ENCODE measurements at places on chromosomes 2 and 18.

- no peak for DNase-seq
Measured at GRCh38 chr18:36195427-36196122, 8.3 kb downstream of the MOCOS start.

- no peak for DNase-seq
Measured at GRCh38 chr2:43169987-43170386, 56.4 kb downstream of the ZFP36L2 start.

- DNase-seq = no peak
Measured at GRCh38 chr2:85698880-85699254, 4.7 kb downstream of the GNLY start.

DNA sequence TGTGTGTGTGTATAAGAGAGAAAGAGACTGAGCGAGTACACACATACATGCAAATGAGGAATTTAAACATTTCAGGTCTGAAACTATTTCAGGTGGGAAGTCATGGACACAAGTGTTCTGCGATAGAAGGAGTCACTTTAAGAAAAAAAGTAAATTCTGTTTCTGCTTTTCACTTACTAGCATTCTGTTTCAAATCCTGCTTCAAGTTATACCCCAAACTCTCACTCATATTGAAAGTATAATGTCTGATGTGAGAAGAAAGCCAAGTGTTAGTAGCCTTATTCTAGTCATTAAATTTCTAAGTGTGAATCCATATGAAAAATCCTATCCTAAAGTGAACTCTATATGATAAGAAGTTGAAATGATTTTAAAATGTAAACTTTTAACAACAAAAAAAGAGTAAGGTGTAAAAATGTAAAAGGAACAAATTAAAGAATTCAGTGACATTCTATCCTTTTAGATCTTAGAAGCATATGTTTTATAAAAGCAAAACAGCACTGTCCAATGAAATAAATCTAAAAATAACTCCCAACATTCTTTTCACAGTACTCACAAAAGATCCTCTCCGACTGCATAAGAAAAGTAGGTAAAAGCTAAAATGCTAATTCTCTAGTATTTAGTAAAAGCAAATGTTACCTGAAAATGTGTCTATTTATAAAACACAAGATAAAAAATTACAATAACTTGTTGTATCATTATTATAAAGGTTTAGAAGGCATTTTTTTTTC, 570.6 kb downstream of the ZEB2 start:
- no peak for DNase-seq

- DNase-seq = no peak
Measured at GRCh38 chr2:200320344-200320743, 13.9 kb downstream of the SPATS2L start.

- no peak for DNase-seq
Measured at GRCh38 chr2:45859682-45860081, 208.2 kb downstream of the PRKCE start.

- DNase-seq = no peak
Measured at GRCh38 chr18:79418642-79419041, 22.9 kb downstream of the NFATC1 start.

DNA sequence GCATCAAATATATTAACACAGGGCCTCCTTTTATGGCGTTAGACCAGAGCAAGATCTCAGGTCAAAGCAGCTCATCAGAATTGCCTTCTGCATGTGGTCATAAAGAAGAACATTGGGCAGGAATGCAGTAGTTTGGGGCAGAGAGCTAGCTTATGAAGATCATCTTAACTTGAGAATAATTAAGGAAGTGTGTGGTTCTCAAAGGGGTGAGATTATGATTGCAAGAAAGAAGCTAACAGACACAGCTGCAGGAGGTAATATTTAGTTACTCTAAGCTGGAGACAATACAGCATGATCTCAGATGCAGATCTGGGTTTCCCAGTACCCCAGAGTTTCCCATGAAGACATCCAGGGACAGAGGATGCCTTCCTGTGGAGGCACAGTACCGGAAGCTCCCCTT, 91.6 kb downstream of the TTC27 start:
- DNase-seq = no peak

DNA sequence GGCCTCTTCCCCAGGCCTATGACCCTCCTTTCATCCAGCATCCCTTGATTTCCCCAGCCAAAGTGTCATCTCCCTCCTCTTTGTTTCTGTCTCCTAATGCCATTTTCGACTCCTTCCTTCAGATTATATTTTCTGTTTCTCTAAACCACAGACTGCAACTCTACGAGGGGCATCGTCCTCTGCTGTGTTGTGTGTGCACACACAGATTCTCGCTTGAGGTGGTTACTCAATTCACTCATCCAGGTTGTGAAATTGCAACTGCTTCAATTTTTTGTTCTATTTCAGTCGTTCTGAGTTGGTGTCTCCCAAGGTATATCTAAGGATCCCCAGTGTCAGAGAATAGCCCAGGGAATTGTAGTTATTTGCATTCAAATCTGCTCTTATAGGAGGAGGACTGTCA, 113.5 kb upstream of the NDUFV2 start:
- DNase-seq = no peak

DNA sequence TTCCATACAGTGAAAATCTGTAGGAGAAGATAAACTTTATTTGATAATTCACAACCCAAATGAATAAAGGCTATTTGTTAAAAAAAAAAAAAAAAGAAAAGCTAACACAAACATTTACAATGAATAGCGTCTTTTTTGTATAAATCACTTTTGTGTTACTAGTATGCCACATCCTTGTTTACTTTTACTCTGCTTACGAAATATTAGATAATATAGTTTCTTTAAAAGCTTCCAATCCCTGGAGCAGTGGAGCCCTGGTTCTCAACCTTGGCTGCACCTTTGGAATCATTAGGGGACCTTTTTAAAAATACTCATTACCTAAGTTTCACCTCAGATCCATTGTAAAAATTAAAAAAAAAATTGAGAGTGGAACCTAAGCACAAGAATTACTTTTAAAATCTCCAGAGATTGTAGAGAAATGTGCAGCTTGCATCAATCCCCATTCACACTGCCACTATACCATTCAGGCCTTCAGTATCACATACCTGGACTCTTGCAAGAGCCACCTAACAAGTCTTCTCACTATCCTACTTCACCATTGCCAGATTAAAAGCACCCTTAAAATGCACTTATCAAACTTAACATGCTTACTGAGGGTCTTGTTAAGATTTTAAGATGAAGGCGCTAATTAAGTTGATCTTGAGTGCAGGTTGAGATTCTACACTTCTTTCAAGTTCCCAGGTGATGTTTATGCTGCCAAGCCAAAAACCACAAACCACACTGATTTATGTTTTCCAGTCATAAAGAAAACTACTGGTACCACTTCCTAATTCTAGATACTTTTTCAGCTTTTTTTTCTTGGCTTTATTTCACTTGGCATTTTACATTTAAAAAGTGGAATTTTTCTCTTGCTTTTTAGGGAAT, 59.7 kb upstream of the ZC3H15 start:
- no peak for DNase-seq

GRCh38 chr2:30514134-30514847, 67.2 kb downstream of the LCLAT1 start:
- DNase-seq = peak; percentile 36

- no peak for DNase-seq
Measured at GRCh38 chr2:236241181-236242056, 22.8 kb downstream of the ASB18 start.

GRCh38 chr2:230690439-230690838, 22.2 kb upstream of the CAB39 start:
- DNase-seq = no peak

DNA sequence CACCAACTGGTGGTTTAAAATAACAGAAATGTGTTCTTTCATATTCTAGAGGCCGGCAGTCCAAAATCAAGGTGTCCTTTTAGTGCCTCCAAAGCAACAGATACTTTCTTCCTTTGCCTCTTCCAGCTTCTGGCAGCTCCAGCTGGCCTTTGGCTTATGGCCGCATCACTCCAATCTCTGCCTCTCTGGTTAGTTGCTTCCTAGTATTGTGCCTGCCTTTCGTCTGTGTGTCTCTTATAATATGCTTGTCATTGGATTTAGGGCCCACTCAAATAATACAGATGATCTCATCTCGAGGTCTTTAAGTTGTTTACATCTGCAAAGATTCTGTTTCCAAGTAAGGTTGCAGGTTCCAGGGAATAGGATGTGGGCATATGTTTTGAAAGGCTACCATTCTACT, 855.2 kb upstream of the ID2 start:
- DNase-seq = no peak

DNA sequence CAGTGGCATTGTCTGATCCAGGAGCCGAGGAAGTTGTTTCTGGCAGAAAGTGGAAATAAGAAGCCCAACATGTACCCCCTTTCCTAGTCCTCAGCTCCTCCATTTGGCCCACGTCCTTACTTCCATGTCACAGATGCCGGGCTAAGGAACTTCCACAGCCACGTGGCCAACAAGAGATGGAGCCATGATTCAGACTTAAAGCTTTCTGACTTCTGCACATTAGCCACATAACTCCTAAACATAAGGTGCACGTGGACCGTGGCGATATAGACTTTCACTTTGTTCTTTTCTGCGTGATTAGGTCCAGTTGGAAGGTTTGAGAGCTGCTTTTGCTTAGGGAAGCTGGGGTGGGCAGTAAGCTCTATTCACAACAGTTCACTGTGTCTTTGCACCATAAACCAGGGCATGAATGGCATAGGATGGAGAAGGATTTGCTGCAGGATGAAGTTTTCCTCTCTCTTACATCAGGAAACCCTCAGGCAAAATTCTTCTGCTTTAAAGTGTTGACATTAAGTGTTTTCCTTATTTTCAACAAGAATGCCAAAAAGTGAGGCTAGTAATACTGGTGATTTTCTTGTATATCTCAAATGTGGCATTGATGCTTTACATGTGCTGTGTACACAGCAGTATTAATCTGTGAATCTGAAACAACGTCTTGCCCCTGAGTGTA, 61.2 kb upstream of the RBM44 start:
- DNase-seq = no peak

- peak; percentile 48 for DNase-seq
Measured at GRCh38 chr2:1841903-1842791, 97.8 kb upstream of the PXDN start.

GRCh38 chr2:155223781-155224406, 525.4 kb downstream of the KCNJ3 start:
- DNase-seq = peak; percentile 22

GRCh38 chr2:193627927-193628272, 1433.2 kb upstream of the TMEFF2 start:
- DNase-seq = no peak

GRCh38 chr2:37984176-37984575, 59.1 kb downstream of the RMDN2 start:
- DNase-seq = no peak

GRCh38 chr2:128427413-128427755, 108.7 kb upstream of the HS6ST1 start:
- DNase-seq = no peak

GRCh38 chr2:43715300-43716098, 39.3 kb upstream of the C1GALT1C1L start:
- no peak for DNase-seq

DNA sequence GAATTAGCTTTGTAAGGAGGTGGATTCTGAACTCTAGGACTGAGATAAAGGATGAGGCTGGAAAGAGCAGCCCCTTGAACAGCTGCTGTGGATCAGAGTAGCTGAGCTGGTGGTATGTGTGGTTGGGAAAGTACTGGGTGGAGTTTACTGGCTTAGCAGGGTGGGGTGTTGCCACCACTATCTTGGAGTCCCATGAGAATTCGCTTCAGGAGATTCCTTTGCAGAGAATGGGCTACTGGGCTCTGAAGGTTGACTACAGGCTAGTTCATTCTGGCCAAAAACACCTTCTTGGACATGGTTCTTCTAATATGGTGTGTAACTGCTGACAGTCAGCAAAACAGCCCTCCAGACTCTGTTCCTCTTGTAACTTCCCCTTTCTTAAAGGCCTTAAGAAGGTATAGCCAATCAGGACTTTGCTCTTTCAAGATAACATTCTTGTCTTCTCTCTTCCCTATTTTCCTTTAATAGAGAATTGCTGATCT, 52.7 kb downstream of the TET3 start:
- peak; percentile 51 for DNase-seq

DNA sequence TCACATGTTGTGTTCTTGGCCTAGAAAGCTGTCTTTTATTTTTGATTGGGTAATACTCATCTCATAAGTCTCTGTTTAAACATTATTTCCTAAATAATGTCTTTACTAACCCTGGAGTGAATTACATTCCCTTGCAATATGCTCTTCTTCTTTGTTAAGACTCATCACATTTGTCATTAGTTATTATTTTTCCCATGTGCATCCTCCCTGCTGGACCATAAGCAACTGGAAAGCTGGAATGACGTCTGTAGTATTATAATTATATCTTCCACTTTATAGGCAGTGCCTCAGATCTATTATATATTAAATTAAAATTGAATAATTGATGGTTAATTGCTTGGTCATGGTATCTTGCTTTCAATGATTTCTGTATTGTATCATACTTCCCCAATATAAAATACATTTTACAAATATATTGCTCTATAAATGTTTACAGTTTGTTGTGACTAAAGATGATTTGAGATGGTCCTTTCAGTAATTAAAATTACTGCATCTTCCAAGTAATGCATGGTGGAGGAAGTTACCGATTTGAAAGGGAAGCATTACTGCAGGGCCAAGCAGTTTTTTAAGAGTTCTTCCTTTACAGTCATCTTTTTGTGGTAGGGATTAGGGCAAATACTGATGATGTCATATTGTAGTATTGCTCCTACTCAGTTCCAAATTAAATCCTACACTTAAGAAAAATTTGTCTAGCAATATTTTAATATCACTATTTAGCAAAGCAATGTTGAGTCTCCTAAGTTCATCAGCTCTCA, 2.1 kb upstream of the RGPD4 start:
- no peak for DNase-seq

- no peak for DNase-seq
Measured at GRCh38 chr2:95350774-95351597, 51.5 kb upstream of the FAHD2A start.

DNA sequence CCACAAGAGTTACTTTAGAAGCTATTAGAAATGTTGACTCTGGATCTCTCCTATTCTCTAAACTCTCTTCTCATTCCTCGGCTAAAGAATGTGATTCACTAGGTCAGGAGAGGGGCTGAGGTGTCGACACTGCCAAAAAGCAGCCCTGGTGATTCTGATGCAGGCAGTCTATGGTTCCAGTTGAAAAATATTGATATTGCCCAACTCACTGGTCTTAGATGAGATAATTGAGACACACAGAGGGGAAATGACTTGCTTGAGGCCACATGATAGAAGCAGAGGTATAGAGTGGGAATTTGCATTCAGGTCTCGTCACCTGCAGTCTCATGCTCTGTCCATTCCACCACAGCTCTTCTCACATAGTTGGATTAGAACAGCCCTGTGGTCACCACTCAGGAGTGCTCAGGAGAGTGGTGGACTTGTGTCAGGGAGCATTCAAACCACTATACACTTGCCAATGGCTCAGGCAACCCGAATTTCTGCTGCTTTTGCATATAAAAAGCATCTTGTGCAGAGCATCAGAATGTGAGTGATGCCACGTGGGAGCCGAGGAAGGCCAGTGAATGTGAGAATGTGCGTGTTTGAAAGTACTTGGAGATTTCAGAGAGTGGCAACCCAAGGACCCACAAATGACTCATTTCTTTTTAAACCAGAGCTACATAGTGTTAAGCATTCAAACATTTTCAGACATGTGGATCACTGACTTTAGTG, 65.1 kb upstream of the CTLA4 start:
- no peak for DNase-seq

DNA sequence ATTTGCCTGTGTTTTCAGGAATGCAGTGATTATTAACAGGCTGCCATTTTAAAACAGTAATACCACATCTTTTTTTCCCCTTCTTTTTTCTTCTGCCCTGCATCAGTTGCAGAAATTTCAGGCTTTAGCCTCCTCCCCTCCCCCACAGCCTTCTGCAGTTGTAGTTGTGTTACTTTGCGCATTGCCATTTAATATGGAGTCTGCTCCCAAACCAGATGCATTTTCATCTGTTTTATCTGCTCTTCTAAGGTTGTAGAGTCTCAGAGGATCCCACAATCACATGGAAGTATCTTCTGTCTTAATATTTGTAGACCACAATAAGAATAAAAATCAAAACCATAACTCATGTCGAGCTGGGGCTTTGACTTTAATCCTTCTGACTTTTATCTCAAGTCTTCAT, 3.8 kb downstream of the ASXL3 start:
- DNase-seq = no peak

Measured in mesendoderm (in vitro differentiated cells).